ENCODE measurements at places on chromosomes 6 and 20.

- no peak for DNase-seq
Measured at GRCh38 chr6:160919723-160920440, 71.7 kb upstream of the MAP3K4 start.

DNA sequence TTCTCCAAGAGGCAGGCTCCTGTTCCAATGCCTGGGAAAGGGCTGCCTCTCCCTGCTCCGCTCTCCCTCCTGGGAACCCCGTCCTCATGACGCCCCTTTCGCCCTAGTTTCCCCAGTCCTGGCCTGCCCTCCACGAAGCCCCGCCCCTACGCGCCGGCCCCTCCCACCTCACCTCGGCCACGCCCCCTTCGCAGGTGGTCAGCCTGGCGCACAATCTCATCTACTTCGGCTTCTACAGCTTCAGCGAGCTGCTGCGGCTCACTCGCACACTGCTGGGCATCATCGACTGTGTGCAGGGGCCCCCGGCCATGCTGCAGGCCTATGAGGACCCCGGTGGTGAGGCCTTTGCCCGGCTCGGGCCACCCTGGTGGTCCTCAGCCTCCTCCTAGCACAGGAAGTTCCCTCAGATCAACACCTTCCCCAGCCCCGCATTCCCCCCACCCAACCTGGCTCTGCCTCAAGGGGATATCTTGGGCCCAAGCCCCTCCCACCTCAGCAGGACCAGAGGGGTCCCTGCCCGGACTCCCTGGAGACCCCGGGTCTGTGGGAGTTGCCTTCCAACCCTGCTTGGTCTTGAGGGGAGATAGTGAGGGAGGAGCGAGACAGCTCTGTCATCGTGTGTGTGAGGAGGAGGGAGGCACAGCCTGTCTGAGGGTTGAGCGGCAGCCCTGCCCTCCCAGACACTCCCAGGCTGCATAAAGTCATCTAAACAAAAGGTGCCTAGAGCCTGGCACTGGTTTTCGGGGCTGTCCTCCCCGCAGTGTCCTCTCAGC is 40.3 kb downstream of the UQCC2 start:
- no peak for DNase-seq

- no peak for DNase-seq
Measured at GRCh38 chr6:42450477-42451332, 1.0 kb downstream of the TRERF1 start.

GRCh38 chr20:61742097-61742825 is 323.4 kb downstream of the TAF4 start:
- DNase-seq = no peak

DNA sequence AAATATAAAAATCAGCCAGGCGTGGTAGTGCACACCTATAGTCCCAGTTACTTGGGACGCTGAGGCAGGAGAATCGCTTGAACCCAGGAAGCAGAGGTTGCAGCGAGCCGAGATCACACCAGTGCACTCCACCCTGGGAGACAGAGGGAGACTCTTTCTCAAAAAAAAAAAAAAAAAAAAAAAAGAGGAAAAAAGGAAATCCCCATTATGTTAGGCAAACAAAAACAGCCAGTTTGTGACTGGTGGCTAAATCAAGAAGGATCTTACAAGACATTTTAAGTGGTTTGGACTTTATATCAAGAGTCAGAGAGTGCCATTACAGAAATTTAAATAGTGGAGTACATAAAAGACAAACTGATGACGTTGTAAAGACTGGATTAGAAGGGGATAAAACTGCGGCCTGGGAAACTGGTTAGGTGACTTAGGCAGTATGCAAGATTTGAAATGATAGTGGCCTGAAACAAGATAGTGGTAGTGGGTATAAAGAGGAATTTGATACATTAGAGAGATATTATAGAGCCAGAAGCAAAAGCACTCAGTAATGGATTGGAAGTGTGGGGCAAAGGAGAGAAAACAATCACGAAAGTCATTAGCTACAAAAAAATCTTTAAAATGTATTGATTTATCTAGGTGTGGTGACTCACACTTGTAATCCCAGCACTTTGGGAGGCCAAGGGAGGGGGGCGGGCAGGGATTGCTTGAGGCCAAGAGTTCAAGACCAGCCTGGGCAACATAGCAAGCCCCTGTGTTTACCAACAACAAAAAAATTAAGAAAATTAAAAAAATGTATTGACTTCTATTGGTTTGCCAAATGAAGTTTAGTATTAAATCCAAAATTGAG is 1.7 kb upstream of the MYO6 start:
- no peak for DNase-seq

DNA sequence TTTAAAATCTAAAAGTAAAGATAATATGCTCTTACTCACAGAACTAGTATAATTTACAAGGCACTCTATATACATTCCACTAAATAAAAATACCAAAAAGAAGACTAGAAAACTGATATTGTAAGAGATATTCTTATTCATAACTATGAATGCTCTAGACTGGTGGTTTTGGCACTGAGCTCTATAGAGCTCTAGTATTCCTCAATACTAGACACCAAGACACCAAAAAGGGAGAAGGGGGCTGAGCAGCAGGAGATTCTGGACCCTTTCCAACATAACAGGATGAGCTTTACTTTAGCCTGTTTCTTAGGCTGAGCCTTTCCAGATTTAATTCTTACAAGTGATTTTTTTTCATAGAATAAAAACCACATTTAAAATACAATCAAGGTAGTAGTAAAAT is 173.6 kb downstream of the COL21A1 start:
- no peak for DNase-seq

DNA sequence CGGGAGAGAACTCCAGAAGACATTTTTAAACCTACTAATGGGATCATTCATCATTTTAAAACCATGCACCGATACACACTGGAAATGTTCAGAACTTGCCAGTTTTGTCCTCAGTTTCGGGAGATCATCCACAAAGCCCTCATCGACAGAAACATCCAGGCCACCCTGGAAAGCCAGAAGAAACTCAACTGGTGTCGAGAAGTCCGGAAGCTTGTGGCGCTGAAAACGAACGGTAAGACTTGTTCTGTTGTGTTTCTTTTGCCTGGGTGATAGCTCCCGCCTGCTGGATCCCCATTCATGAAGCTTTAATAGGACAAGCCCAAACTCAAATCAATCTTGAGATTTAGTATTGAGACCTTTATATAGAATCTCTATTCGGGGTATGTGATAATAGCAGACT is 4.2 kb downstream of the TNFAIP3 start:
- no peak for DNase-seq

GRCh38 chr6:35327349-35328027 is 14.9 kb upstream of the PPARD start:
- DNase-seq = peak; percentile 65

DNA sequence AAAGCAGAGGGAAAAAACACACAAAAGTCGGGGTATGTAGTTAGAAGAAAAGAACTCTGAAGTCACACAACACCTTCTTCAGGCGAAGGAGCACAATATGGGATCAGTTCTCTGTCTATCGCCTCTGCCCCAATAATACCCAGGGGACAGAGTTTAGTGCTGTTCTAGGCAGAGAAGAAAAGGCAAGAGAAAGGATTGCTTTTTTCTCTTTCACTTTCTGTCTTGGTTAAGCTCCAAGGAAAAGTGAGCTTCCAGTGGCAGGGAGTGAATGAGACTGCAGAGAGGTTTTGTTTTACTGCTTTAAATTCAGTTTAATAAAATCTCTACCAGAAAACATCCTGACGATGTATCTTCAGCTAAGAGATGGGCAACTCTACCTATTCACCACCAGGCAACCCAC is 86.6 kb upstream of the STXBP5 start:
- DNase-seq = no peak

DNA sequence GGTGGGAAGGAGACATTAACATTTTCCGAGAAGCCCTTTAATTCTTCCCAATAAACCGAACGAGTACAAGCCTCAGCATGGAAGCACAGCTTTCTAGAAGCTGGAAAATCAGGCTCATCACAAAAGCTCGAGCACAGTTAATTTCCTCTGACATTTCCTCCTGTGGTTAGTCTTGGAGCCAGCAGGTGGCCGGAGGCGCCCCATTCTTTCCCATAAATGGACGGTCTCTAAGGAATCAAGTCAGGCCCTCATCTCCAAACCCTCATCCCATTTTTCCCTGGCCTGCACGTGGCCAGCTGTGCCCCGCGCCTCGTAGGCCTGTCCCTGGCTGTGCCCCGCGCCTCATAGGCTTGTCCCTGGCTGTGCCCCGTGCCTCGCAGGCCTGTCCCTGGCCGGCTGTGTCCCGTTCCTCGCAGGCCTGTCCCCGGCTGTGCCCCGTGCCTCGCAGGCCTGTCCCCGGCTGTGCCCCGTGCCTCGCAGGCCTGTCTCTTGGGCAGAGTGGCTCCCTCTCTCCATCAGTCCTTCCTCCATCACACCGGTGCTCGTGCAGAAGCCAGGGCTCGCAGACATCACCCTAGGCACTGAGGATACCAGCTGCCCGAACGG is 19.7 kb upstream of the NTSR1 start:
- no peak for DNase-seq

DNA sequence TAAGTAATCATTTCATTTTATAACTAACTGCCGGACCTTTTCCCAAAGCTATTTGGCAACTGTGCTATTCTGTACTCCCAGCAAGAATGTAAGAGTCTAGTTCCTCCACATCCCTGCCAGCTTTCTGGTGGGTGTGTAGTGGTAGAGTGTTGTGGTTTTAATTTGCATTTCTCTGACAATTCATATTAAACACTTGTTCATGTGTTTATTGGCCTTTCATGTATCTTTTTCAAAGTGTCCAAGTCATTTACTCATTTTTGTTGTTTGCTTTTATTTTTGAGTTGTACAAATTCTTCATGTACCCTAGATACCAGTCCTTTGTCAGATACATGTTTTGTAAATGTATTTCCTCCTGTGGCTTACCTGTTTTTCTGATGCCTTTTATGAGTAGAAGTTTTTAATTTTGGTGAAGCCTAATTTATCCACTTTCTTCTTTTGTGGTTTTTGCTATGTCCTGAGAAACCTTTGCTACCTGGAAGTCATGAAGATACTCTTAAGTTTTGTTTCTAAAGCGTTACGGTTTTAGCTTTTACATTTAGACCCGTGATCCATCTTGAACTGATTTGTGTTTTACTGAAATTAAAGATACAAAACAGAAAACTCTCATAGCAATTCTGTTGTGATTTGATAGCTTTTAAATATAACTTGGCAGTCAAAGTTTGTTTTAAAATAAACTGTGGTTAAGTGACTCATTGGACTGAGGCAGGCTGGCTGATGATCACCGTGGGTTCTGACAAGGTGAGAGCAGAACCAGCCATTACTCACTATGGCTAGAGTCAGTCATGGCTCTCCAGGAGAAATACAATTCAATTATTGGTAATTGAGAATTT is 8.0 kb downstream of the MYLIP start:
- DNase-seq = no peak

- DNase-seq = no peak
Measured at GRCh38 chr6:44676826-44677433, 289.4 kb downstream of the CDC5L start.

DNA sequence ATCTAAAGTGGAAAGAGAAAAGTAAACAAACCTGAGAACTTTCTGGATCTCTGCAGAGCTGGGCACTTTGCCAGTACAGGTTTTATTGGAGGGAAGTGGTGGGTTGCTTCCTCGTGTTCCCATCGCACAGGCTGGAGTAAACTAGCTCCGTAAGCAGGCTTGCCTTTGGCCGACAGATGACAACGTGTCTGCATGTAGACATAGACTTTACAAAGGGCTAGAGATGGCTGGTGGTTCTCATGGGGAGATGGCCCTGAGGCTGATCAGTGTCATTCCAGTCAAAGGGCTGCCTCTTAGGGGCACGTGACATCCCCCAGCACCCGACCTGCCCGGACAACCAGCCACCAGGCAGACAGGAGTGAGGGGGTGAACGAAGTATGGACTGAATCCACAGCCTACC is 98.8 kb downstream of the YTHDF1 start:
- no peak for DNase-seq

- DNase-seq = no peak
Measured at GRCh38 chr6:47687432-47687831, 10.9 kb upstream of the ADGRF4 start.

DNA sequence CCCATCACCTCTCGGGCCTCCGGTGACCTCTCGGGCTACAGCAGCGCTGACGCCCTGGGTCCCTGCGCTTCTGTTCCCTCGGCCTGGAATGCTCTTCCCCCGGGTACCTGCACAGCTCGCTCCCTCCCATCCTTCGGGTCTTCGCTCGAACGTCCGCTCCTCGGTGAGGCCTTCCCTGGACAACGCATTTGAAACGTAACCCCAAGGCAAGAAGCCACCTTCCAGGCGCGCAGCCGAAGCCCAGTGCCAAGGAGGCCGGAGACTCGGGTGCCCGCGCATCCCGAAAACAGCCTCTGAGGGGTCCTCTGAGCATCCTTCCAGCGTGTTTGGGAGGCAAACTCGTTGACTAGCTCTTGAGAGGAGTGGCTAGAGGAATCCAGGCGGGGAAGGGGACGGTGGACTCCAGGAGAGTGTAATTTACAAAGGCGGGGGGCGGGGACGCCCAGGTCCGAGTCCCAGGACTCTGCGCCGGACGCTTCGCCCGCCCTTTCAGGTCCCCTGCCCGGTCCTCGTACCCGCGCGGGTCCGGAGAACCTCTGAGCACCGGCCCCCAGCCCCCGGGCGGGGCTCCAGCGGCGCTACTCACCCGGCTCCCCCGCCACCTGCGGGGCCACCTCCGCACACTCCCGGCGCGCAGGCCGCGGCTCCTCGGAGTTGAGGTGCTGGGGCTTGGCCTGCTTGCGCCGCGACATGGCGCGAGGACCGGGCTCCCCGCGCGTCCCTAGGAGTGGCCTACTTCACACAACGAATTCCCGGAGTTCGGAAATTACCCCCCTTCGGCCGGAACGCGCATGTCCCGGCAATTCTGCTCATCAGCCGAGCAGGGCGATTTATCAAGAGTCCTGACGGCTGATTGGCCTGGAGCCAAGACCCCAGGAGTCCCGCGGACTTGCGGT is 86.8 kb downstream of the ZFP64 start:
- no peak for DNase-seq

GRCh38 chr6:9984607-9985006 is 430.3 kb downstream of the TFAP2A start:
- DNase-seq = no peak

- no peak for DNase-seq
Measured at GRCh38 chr6:51562198-51562597, 525.2 kb downstream of the PKHD1 start.

DNA sequence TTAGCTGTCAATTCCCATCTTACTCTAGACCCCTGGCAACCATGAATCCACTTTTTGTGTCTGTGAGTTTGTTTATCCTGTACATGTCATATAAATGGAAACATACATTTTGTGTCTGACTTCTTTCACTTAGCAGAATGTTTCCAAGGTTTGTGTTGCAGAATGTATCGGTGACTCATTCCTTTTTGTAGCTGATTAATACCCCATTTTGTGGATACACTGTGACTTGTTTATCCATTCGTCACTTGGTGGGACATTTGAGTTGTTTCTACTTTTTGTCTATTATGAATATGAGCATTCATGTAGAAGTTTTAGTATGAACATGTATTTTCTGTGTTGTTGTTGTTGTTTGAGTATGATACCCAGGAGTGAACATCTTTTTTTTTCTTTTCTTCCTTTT is 21.4 kb downstream of the CDYL start:
- no peak for DNase-seq

DNA sequence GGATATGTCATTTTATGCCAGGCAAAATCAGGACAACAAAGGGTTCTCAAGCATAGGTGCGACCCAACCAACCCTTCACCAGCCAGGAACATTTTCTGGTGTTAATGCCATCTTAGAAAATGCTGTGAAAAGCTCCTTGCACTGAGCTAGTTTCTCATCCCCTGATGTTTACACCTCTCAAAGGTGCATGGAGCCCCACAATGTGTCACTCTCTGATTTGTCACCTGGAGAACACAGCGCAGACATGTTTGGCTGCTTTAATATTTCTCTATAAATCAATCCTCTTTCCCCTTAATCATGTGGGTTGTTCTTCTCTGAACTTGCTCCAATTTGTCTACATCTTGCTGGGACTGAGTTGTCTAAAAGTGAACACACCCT is 244.3 kb downstream of the TSHZ2 start:
- DNase-seq = no peak
